ENCODE measurements at places on chromosomes 7 and 10.

DNA sequence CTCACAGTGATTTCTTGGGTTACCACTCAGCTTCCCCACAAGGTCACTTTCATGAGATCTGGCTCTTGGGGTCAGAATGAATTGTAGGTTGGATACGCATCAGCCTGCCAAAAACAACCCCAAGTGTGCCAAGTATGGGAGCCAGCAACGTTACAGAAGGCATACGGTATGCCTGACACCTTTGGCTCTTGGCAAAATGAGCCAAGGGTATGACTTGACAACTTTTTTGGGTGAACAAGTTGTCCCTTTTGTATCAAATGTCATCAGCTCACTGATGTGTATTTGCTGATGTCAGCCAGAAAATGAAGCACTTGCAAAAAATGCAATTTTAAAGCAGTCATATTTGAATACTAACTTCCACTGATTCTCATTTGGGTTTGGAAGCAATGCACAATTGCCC lies 168.4 kb downstream of the CACNB2 start:
- DNase-seq: no peak

GRCh38 chr7:112105584-112106530 lies 100.3 kb downstream of the DOCK4 start:
- no peak for DNase-seq

DNA sequence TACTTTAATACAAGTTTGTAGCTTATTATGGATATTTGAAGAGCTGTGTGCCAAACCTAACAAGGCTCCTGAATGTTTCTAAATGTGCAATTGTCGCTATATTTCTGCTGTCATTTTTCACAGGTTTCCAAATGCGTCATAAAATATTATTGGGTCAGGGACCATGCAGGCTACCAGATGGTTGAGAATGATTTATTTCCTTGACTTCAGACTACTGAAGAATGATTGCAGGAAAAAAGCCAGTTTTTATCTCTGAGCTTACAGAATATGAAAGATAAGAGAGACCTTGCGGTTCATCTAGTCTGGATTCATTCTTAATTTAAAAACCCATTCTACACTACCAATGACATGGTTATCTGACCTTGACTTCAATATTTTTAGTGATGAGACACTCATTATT lies 55.2 kb downstream of the TSPAN12 start:
- no peak for DNase-seq

GRCh38 chr10:29760138-29760900 lies 125.5 kb upstream of the SVIL start:
- DNase-seq: no peak

- DNase-seq: no peak
These were observed 178.8 kb downstream of the TPK1 start for GRCh38 chr7:144656965-144657517.

DNA sequence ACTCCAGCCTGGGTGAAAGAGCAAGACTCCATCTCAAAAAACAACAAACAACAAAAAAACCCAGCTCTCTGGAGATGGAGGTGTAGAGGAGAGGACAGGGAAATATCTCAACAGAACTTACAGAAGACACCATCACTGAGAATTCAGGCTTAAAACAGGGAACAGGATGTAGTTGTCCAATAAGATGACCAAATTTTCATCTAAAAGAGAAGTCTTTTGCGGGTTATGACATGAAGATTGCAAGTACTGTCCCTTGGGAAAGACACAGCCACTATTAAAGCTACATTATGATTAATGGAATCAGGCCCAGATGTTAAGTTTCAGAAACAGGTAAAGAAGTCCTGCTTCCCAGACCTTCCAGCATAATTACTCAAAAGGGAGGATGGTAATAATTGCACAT lies 235.2 kb upstream of the NRP1 start:
- no peak for DNase-seq

DNA sequence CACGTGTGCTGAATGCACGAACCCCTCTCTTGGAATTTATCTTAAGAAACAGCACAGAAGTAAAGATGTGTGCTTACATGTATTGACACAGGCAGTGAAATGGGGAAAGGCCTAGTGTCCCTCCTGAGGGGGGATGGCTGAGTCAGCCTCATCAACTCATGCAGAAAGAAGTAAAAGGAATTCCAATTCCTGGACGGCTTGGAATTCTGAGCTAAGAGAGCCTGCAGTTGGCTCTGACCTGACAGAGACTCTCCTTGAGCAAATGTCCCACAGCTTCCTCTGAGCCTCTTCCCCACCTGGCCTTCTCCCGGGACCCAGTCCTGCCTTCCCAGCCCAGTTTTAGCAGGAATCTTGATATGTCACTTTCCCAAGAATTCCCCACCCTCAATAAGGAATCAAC lies 542.4 kb upstream of the ADARB2 start:
- DNase-seq: no peak

DNA sequence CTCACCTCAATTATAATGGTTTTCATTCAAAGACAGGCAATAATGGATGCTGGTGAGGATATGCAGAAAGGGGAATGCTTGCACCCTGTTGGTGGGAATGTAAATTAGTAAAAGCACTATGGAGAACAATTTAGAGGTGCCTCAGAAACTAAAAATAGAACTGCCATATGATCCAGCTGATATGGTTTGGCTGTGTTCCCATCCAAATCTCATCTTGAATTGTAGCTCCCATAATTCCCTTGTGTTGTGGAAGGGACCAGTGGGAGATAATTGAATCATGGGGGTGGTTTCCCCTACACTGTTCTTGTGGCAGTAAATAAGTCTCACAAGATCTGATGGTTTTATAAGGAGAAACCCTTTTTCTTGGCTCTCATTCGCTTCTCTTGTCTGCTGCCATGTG lies 87.7 kb downstream of the TES start:
- no peak for DNase-seq
